ENCODE measurements at places on chromosomes 5 and 9. TPM values are rescaled to one million over a fixed set of nuclear protein-coding genes. Genes with fewer than 3 reads are reported as not detected.
A peak's percentile ranks its signal among the peaks of the same experiment; 100 is the strongest.

Gene ARL14EPL
- 22.9 TPM for total RNA-seq

Gene DDX4
- total RNA-seq, result not detected

- DNase-seq, result no peak
Observed at GRCh38 chr5:107155707-107156106, 515.0 kb downstream of the EFNA5 start.

DNA sequence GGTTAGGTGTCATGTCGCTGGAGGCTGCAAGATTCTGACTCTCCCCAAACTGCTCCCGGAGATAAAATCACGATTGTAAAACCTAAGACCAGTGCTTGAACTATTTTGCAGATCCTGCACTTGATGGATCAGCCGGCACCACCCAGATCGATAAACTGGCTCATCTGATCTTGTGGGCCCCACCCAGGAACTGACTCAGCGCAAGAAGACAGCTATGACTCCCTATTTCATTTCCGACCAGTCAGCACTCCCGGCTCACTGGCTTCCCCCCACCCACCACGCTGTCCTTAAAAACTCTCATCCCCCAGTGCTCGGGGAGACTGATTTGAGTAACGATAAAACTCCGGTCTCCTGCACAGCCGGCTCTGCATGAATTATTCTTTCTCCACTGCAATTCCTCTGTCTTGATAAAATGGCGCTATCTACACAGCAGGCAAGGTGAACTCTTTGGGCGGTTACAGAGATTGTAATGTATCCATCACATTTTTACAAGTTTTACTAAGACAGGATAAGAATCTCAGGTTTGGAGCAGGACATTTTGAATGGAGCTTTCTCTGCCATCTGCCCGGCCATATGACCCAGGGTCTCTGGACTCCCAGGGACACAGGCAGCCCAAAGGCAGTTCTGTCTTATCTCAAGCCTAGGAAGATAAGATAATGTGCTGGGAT lies 10.6 kb upstream of the PPP1R26 start:
- peak; percentile 76 for DNase-seq

DNA sequence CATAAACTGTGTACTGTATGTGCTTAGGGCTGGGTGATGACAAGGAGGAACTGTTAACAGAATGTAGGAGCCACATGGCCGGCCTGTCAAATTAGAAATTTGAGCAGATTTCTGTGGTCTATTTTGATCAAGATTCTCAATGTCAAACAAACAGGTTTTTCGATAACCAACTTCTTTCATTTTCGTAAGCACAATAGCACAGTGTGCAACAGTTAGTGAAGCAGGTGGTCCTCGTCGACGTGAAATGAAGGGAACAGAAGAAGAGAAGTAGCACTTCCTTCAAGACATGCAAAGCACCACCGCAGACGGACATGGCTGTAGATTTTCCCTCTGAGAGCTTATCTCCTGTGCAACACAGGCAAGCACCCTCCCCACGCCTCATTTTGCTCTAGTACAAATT lies 252.1 kb downstream of the CRB2 start:
- DNase-seq, result no peak

Gene NDST1
- 33.1 TPM for total RNA-seq

GRCh38 chr5:150618163-150618562 lies 22.3 kb upstream of the SYNPO start:
- DNase-seq, result no peak

DNA sequence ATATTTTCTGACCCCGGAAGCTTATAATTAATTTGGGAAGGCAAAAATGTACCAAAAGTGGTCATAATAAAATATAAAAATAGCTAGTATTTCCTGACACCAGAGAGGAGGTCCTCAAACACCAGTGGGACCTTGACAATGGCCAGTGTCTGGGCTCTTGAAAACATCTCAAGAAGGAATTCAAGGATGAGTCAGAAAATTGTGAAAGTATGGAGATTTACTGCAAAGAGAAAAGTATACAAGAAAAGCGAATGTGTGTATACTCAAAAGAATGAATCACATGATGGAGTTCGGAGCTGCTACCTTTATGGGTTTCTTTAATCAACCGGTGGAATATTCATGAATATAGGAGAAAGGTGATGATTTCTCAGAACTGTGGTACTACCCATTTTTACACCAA lies 1709.0 kb upstream of the WWC1 start:
- no peak for DNase-seq

Gene SVEP1
- total RNA-seq, result 0.15 TPM

Gene PAIP1
- total RNA-seq, result 83.8 TPM

DNA sequence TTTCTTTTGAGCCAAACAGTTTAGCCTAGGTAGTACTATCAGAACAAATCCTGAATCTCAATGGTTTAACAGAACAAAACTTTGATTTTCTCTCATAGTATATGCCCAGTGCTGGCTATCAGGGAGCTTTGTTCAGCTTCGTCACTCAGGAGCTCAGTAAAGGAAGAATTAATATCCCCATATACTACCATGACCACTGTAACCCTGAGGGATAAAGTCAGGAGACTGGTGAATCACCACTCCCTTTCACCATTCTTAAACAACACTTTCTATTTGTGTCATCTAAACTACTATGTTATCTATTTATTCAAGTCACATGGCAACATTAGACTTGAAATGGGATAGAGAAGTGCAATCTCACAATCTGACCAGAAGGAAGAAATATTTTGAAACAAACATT lies 522.6 kb upstream of the COX7C start:
- DNase-seq, result no peak

DNA sequence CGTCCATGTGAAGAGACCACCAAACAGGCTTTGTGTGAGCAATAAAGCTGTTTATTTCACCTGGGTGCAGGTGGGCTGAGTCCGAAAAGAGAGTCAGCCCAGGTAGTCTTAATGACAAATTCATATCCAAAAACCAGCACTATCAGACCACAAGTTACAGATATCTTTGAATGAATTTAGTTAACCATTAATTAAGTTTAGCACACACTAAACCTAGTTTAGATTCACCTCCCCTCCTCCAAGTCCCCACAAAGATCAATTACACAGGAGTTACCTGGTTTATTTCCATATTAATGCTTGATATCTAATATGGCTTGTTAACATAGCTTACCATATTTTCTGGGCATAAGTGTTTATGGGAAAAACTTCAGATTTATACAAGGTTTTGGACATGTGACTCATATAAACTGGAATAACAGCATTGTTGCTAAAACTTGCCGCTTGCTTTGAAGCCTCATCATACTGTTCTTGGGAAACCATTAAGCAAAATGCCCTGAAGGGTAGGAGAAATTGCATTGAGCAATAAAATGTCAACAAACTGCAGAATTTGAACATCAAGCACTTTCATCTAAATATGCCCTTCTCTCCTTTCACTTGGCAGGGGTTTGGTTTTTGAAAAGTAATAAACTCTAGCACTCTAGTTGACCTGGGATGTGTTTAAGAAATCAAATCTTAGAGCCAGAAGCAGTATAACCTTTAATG lies 166.9 kb downstream of the SNCAIP start:
- peak; percentile 10 for DNase-seq

Gene PPP2R2B
- total RNA-seq, result not detected
